ENCODE measurements at places on chromosomes 4 and X.

- no peak for DNase-seq
Observed at GRCh38 chrX:133654811-133655210, 239.5 kb upstream of the GPC4 start.

GRCh38 chr4:120446051-120446567 is 379.5 kb upstream of the MAD2L1 start:
- DNase-seq, result no peak

GRCh38 chr4:152431784-152432183 is 104.1 kb downstream of the FBXW7 start:
- no peak for DNase-seq

DNA sequence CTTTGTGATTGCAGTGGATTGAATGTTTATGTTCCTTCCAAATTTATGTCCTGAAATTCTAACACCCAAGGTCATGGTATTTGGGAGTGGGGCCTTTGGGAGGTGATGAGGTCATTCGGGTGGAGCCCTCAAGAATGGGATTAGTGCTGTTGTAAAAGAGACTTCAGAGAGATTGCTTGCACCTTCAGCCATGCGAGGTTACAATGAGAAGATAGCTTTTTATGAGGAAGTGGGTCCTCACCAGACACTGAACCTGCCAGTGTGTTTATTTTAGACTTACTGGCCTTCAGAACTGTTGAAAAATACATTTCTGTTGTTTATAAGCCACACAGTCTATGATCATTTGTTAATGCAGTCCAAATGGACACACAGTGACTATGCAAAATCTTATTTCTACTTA is 161.0 kb upstream of the GPRIN3 start:
- no peak for DNase-seq

DNA sequence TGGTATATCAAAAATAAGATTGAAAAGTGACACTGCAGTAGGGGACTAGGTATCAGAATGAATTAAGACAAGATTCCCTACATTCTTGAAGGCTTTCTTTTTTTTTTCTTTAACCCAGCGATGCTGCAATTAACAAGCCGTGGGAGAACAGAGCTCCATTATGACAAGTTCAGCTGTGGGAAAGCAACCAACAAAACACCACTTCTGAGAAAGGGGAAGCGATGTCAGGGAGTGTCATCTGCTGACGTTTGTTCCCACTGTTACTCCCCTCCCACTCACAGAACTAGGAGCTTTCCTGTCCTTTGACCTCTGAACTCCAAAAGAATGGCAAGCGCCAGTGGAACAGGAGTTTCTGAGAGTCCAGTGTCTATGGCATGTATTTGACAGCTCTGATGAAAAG is 90.2 kb upstream of the SLITRK2 start:
- DNase-seq, result no peak

All from HS-5 (cell line).